KG1 (cell line): ENCODE measurements at places on chromosomes 3 and 15.

DNA sequence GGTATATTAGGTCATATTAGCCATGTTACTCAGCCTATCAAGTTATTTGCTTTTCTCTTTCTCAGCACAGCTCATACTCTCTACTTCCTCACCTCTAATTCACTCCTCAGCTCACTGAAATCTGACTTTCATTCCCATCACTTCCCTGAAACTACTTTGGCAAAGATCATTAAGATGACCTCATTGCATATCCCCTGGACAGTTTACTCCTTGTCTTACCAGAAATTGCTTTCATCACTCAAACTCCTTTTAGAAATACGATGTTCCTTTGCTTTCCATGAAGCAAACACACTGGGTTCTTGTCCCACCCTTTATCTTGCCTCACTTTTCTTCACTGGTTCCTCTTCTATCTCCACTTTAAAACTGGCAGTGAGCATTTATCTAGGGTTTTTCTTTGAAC lies 354.4 kb downstream of the TUSC7 start:
- DNase-seq, result no peak

- DNase-seq, result no peak
Measured at GRCh38 chr3:72912532-72912931, 24.7 kb downstream of the GXYLT2 start.

GRCh38 chr3:177459401-177459800 lies 262.1 kb upstream of the TBL1XR1 start:
- DNase-seq, result no peak

DNA sequence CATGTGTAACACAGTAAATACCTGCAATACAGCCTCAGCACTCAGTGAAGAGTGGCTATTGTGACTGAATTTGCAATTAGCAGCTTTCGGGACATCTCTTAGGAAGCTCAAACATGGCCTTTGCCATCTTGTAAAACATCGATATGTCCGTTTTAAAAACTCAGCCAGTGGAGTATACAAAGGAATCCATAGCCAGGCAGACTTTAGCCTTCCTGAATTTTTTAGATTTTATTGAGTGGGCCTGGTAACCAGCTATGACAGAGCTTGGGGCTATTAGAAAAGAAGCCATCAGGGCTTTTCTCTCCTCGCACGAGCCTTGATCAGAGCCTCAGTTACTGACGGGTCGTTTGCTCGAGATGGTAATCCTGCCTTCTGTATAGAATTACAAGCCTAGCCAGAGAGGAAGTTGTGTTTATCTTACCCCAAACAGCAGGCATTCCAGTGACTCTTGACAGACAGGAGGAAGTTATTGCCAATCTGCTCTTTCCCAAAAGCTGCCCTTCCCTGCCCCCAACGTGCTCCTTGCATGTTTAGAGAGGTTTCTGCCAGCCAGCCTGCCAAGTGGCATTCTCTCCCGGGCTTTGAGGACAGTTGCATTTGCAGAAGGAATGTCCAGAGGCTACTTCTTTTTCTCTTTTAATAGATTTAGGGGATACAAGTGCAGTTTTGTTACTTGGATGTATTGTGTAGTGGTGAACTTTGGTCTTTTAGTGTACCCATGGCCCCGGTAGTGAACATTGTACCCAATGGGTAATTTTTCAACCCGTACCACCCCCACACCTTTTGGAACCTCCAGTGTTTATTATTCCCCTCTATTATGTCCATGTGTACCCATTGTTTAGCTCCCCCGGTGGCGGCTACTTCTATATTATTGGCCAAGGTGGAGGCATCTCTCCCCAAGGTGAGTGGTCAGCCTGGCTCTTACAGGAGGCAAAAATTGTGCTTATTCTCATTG lies 40.6 kb downstream of the ITPR1 start:
- peak; percentile 54 for DNase-seq

GRCh38 chr3:31462050-31462569 lies 70.6 kb upstream of the STT3B start:
- peak; percentile 95 for DNase-seq

DNA sequence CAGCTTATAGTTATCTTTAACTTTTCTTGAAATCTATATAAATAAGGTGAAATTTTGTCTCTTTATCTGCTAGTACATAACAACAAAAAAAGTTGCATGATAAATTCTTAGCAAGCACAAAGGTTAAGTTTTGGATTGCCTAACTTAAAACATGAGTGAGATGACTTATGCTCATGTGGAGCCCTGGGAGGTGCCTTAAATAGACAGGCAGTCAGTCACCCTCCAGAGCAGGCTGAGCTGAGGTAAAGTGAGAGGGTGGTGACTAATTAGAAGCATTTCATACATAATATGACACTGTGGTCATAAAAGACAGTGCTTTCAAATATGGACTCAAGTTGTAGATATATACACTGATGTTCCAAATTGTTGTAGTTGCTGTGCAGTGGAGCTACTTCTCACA lies 14.6 kb upstream of the MME start:
- no peak for DNase-seq

- no peak for DNase-seq
Measured at GRCh38 chr3:197105786-197106185, 76.2 kb upstream of the MELTF start.
